ENCODE measurements at places on chromosomes 5 and 9.

DNA sequence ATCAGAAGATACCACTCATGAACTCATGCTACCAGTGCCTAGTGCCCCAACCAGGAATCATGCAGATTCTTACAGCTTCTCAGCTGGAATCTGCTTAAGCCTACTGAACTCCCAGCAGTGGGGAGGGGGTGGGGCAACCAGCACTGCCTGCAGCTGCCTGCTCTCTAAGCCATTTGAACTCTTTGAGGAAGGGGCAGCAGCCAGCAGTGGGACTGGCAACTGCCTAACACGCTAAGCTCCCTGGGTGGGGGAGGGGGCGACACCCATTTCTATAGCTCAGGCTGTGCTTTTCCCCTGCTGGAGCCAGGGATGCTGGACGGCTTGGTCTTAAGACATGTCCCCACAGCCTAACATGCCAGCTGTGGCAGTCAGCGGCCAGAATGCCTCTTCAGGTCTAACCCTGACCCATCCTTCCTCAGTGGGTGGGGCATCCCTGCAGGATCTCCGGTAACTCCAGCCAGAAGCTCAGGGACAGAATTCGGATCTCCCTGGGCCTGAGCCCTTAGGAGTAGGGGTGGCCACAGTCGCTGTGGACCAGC, 889.7 kb downstream of the CDH9 start:
- DNase-seq = no peak

GRCh38 chr5:39657943-39658342, 233.2 kb upstream of the DAB2 start:
- no peak for DNase-seq

DNA sequence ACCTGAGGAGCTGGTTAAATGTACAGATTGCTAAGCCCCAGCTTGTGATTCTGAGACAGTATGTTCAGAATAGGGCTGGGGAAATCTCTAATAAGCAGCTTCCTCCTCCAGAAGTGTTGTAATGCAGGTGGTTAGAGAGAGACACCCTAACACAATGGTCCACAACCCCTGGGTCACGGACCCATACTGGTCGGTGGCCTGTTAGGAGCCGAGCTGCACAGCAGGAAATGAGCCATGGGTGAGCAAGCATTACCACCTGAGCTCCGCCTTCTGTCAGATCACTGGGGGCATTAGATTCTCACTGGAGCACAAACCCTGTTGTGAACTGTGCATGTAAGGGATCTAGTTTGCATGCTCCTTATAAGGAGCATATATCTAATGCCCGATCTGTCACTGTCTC, 61.8 kb downstream of the SLC36A1 start:
- no peak for DNase-seq

GRCh38 chr9:34500623-34501267, 22.0 kb downstream of the ENHO start:
- DNase-seq = peak; percentile 80

- no peak for DNase-seq
These were observed 267.7 kb downstream of the GADD45G start for GRCh38 chr9:89872426-89872912.

DNA sequence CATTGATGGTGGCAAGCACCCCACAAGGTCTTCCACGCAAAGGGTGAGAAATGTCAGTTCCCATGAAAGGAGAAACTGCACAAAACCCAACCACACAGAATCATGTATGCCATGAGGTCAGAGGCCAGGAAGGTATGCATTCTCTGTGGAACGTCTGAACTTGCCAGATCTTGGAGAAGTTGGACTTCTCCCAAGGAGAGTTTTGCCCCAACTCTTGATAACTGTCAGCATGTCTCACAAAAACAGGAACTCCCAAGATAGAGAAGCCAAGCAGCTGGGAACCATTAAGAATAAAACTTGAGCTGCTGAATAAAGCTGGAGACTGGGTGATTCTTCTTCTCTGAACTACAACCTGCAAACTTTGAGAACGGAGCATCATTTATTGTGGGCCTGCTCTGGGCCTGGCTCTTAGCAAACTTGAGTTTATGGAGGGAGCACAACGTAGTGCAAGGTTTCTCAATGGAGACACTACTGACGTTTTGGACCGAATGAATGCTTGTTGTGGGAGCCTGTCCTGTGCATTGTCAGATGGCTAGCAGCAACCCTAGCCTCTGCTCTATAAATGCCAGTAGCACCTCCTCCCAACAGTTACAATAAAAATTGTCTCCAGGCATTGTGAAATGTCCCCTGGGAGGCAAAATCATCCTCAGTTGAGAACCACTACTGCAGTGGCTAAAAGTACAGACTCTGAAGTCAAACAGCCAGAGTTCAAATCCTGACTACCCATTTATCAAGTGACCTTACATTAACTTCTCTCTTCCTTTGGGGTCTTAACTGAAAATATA, 193.5 kb downstream of the ACTL7B start:
- DNase-seq = no peak

DNA sequence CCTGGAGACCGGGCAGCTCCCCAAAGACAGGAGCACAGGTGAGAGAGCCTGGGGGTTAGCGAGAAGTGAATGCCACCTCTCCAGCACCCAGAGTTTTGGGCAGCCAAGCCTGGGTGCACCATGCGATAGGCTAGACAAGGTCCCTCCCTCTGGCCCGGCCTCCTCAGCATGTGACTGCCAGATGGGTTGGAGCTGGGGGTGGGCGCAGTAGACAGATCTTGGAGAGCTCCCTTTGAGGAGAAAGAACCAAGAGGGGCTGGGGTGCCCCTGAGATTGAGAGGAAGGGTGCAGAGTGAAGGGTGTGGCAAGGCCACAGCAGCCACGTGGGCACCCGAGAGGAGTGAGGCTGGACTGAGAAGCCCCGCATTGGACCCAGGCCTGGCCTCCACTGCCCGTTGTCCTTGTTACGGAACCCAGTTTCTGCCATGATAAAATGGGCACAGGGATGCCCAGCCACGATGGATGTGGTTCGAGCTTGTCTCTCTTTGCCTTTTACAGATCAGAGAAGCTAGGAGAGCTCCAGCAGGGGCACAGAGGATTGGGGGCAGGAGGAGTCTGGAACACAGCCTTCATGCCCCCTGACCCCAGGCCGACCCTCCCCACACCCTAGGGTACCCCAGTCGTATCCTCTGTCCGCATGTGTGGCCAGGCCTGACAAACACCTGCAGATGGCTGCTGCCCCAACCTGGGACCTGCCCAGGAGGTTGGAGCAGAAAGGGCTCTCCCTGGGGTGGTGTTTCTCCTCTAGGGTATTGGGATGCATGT, 1.4 kb downstream of the TMEM141 start:
- DNase-seq = no peak

DNA sequence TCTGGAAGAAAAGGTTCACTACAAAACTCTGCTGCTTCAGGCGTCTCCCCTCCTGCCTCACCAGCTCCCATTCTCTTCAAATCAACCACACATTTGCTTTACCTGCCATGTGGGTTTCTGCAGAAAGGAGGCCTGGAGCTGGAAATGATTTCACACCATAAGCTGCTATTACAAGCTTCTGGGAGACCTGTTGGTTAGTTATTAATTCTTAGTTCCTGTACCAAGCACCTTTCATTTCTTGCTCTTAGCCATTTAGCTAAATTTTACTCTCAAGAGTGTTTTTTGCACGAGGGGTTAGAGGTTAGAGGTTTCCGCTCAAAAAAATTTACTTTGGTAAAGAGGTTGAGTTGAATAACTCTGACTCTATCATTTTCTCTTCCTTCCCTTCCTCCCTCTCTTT, 70.3 kb downstream of the MAP1B start:
- no peak for DNase-seq

GRCh38 chr5:78586251-78586650, 62.3 kb downstream of the LHFPL2 start:
- no peak for DNase-seq

- DNase-seq = no peak
These were observed 5.2 kb upstream of the TBC1D2 start for GRCh38 chr9:98260635-98261034.

DNA sequence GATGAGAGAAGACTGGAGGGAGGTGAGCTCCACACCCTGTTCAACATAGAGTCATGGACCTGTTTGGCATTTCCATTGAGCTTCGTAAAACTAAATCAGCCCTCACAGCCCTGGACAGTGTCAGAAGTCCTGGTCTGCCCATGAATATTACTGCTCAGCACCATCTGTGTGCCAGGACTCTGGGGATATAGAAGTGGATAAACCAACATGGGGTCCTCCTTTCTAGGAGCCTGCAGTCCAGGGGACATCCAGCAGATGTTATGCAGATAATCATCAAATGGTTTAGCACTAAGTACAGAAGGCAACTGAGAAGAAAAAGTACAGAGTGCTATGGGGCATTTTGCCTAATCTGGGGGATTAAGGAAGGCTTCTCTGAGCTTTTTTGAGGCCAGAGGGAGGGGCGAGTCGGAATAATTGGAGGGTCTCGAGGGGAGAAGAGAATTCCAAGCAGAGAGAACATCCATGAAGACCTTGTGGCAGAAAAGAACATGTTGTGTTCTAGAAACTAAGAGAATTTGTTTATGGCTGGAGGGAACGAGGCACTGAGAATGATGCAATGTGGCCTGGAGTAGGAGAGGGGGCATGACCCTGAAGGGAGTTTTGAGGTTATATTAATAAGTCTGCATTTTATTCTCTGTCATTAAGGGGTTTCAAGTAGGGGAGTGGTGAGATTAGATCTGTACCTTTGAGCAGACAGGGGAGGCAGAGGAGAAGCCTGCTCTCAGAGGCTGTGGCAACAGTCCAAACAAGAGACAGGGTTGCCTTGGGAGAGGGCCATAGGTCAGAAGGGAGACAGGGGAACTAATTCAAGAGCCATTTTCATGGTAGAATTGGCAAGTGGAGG, 63.5 kb upstream of the SLC2A8 start:
- DNase-seq = no peak

GRCh38 chr5:94847726-94848125, 229.3 kb downstream of the SLF1 start:
- no peak for DNase-seq

DNA sequence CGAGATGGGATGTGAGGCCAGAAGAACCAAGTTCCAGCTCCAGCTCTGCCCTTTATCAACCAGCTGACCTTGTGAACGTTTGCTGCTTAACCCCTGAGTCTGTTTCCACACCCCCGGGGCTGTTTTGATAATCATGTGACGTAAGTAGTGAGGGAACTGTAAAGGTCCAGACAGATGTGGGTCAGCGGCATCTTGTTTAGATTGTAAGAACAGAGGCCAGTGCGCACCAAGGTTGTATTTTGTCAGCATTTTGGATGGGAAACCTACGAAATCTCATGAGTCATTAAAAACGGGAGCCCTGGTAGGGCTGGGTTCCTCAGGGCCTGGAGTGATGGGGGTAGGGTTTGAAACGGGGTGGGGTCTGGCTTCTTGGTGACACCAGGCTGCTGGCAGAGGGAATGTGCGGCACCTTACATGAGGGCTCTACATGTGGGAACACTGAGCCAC, 13.8 kb upstream of the COL15A1 start:
- no peak for DNase-seq

DNA sequence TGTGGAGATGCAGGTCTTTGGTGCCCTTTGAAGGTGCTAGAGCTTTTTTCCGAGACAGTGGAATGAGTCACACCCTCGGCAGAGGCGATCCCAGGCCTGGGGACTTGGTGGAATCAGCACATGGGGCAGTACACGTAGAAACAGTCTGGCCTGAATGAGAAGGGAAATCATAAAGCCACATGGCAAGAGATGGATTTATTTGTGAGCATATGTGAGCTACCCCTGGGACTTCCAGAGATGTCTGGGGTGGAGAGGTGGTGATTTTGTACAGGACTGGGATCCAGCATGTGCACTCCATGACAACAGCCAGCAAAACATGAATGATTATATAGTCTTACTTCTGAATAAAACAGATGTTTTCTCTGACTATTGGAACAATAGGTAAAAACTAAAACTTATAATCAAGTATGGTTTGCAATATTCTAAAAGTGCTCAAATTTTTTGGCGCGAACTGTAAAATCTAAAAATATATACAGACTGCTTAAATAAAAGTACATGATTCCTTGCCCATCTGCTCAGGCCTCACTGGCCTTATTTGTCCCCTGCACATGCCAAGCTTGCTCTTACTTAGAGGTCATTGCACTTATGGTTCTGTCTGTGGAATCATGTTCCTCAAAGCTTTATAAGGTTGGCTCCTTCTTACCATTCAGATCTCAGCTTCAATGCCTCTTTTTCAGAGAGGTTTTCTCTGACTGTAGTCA, 54.7 kb upstream of the SMARCA2 start:
- DNase-seq = no peak

DNA sequence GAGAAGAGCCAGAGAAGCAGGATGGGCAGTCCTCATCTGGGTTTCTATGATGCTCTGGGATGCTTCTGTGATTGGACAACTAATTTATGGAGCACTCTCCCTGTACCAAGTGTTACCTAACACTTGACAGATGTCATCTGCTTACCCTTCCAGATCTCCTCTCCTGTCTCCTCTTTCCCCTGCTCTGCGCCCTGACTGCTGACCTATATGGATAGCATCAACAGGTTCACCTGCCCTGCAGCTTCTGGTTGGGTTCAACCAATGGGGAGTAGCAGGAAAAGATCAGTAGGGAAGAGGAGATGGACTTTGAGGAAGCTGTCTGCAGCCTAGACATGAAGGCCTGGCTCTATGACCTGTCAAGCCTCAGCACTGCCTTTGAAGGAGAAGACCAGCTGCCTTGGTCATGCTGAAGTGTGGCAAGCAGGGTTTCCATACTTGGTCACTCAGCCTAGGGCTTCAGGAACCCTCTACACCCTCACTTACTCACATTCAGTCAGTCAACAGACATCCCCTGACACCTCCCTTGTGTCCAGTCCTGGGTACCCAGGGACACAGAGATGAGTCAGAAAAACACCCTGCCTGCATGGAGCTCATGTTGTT, 11.3 kb upstream of the P4HA2 start:
- DNase-seq = no peak

GRCh38 chr5:50874306-50875001, 208.0 kb downstream of the PARP8 start:
- no peak for DNase-seq

DNA sequence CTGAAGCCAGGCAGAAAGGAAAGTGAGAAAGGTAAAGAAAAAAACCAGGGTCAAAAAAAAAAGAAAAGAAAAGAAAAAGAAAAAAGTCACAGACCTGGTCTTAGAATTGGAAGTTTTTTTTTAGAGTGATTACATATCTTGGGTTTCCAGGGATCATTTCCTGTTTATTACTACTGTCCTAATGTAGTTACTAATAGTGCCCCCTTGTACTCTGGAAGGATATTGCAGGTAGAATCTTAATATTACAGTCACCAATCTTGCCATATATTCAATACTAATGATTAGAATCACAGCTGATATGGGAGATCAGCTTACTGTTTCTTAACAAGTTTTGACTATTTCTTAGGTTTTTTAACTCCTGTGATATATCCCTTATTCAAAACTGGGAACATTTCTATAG, 543.2 kb upstream of the CDH6 start:
- DNase-seq = no peak
